ENCODE measurements at places on chromosomes 7 and 10. TPM values are rescaled to one million over a fixed set of nuclear protein-coding genes. Genes with fewer than 3 reads are reported as not detected.
A peak's percentile ranks its signal among the peaks of the same experiment; 100 is the strongest.

DNA sequence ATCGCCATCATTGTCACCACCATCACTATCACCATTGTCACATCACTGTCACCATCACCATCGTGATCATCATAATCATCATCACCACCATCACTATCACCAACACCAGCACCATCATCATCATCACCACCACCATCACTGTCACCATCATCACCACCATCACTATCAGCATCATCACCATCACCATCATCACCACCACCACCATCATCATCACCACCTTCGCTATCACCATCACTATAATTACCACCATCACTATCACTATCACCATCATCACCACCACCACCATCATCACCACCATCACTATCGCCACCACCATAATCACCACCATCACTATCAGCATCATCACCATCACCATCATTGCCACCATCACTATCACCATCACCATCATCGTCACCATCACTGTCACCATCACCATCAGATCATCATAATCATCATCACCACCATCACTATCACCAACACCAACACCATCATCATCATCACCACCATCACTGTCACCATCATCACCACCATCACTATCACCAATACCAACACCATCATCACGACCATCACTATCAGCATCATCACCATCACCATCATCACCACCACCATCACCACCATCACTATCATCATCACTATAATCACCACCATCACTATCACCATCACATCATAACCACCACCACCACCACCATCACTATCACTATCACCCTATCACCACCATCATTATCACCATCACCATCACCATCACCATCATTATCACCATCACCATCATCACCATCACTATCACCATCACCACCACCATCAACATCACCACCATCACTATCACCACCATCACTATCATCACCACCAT, 6.0 kb upstream of the GNA12 start:
- H3K27me3 ChIP-seq, result no peaks in the 10 kb centered on the region
- H3K27ac ChIP-seq, result no peak overlapping the region
- H3K36me3 ChIP-seq, result no peaks in the 10 kb centered on the region
- no peaks in the 10 kb centered on the region for H3K4me1 ChIP-seq
- no peak overlapping the region for H3K4me3 ChIP-seq
- DNase-seq, result no peak

DNA sequence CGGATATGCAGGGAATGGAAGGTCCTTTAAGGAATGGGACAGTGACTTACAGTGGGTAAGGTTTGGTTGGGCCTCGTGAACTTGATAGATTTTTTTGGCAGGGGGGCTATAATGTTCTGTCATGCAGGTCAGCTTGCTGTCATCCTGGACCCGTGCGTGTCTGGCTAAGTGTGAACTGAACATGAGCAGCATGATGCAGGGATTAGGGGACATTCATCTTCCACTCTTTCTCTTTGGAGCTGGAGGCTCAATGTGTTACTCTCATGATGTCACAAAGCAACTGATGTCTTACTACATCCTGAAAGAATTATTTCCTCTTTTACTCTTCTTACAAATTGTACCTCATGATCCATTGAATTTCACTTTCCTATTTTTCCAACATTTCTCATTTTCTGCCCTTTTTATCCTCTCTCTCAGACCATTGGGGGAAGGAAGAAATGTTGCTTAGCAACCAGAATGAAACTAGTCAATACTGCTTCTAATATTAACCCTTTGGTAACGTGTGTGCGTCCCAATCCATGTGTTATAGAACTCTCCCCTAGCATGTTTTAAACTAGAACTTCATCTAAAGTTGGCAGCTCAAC, 549.1 kb downstream of the LRMDA start:
- DNase-seq, result no peak
- H3K27ac ChIP-seq, result no peak overlapping the region

DNA sequence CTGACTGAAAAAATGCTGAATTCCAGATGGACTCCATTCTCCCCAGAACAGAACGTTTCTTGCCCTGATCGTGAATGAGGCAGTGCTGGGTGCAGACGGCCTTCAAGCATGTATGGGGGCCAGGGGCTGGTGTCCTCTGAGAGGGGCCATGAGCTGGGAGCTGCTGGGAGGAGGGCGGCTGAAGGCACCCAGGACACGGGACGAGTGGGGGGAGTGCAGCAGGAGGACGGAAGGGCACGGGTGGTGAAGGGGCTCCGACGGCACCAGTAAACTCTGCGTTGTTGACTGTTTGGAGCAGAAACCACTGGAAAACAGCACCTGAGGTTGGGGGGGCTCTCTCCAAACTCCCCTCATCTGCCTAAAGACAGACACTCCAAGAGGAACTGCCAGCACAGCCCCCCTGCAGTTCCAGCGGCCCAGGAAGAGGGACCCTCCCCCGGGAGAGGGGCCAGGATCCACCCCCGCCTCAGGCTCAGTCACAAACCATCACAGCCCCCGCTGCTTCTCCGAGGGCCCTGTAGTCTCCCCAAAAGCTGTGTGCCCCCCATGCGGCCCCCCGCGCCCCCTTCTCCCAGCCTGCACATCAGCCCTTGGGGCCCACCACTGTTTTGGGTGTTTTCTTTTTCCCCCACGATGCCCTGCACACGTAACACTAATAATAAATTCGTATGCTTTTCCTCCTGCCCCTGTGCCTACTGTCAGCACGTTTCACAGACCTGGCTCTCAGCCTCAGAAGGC, 55.5 kb downstream of the DPYSL4 start:
- no peaks in the 10 kb centered on the region for H3K27me3 ChIP-seq
- no peaks in the 10 kb centered on the region for H3K36me3 ChIP-seq
- H3K27ac ChIP-seq, result no peak overlapping the region
- H3K4me3 ChIP-seq, result no peak overlapping the region
- DNase-seq, result no peak

Gene DNAJB9
- total RNA-seq, result 17.0 TPM

Gene PNLIPRP2
- not detected for total RNA-seq

DNA sequence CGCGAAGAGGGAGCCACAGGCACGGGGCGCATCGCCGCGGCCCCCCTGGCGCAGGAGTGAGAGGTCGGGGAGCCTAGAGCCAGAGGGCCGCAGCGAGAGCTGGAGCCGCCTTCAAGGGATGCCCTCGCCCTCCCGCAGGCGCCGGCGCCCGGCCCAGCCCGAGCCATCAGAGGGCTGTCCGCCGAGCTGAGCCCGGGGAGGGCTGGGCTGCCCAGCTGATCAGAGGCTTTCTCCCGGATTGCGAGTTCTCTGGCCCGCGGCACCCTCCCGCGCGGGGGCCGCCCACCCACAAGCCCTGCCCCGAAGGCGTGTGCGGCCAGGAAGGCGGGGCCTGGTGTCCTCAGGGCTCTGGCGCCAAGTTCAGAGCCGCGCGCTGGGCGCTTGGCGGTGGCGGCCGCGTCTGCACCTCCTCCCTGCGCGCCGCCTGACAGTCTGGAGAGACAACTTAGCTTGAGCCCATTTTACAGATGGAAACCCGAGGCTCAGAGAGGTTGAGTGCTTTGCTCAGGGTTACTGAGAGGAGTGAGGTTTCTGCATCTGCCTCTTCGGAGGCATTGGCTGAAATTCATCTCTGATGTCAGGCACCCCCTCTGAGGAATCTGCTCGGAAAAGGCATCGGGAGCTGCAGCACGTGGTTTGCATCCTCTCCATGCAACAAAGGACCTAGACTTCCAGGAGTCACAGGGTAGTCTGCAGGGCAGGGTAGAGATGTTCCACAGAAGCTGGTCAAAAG, 3.8 kb upstream of the ANTXRL start:
- H3K36me3 ChIP-seq, result no peaks in the 10 kb centered on the region
- peak overlapping the region; percentile 22 for H3K27ac ChIP-seq
- no peaks in the 10 kb centered on the region for H3K27me3 ChIP-seq
- peaks cover 21% of the 10 kb centered on the region for H3K4me1 ChIP-seq
- H3K4me3 ChIP-seq, result peak overlapping the region; percentile 69
- no peak for DNase-seq

Gene PON2
- 70.9 TPM for total RNA-seq

Gene CPA2
- total RNA-seq, result not detected

- no peak for DNase-seq
- no peaks in the 10 kb centered on the region for H3K27me3 ChIP-seq
- H3K27ac ChIP-seq, result no peak overlapping the region
- H3K4me3 ChIP-seq, result no peak overlapping the region
- H3K36me3 ChIP-seq, result no peaks in the 10 kb centered on the region
Observed at GRCh38 chr7:145036604-145037405, 201.0 kb upstream of the TPK1 start.

Gene ZC3HAV1L
- total RNA-seq, result 13.2 TPM

- no peaks in the 10 kb centered on the region for H3K4me1 ChIP-seq
- no peak for DNase-seq
- H3K27me3 ChIP-seq, result no peaks in the 10 kb centered on the region
- H3K36me3 ChIP-seq, result no peaks in the 10 kb centered on the region
Observed at GRCh38 chr10:7334642-7334964, 76.2 kb downstream of the SFMBT2 start.

- no peak overlapping the region for H3K4me3 ChIP-seq
- no peaks in the 10 kb centered on the region for H3K4me1 ChIP-seq
- peaks cover 11% of the 10 kb centered on the region for H3K27me3 ChIP-seq
- H3K36me3 ChIP-seq, result no peaks in the 10 kb centered on the region
- H3K27ac ChIP-seq, result no peak overlapping the region
Observed at GRCh38 chr7:92854501-92855238, 18.3 kb upstream of the CDK6 start.

DNA sequence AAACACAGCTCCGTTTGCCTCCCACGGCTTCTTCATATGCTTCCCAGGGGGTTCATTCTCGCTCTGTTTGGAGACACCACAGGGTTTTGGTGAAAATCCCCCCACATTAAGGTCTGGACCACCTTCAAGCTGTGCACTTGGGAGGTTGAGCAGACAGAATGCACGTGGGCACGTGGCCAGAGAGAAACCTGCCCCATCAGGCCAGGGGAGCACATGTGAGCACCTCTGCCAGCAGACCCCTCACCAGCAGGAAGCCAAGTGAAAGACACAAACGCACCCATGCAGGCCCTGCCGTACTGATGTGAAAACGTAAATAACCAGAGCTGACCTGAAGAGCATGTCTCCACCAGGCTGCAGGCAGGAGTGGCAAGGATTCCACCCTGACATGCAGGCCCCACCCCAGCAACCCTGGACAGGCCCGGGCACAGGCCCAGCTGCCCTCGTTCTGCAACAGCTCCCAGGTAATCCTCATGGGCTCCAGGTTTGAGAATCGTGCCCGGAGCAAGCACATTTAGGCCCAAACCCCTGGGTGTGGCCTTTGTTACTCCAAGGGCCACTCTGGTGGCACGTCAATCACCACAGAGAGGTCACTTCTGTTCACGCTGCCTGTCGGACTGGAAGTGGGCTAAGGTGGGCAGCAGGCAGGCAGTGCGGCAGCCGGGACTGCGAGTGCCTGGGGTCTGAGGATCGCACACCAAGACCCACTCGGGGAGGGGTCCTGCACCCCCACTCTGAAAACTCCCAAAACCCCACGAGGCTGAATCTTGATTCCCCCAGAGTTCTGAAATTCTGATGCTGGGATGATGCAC, 184.4 kb downstream of the PTPRN2 start:
- peaks cover 16% of the 10 kb centered on the region for H3K27me3 ChIP-seq
- H3K4me1 ChIP-seq, result peaks cover 30% of the 10 kb centered on the region
- no peak for DNase-seq
- peak overlapping the region; percentile 69 for H3K27ac ChIP-seq

Data from esophagus squamous epithelium (tissue), 5 donors.